ENCODE measurements at places on chromosomes 16 and 17.
A peak's percentile ranks its signal among the peaks of the same experiment; 100 is the strongest.

- no peak for DNase-seq
These were observed 5.8 kb downstream of the SCGB1C2 start for GRCh38 chr17:142876-143784.

GRCh38 chr17:58402679-58403078, 14.7 kb downstream of the RNF43 start:
- peak; percentile 46 for DNase-seq

- no peak for DNase-seq
These were observed 110.2 kb downstream of the CCDC182 start for GRCh38 chr17:57634713-57635465.

- DNase-seq = no peak
These were observed 441.0 kb upstream of the SALL1 start for GRCh38 chr16:51592001-51592501.

GRCh38 chr16:22239131-22239805, 33.2 kb downstream of the EEF2K start:
- no peak for DNase-seq

- peak; percentile 81 for DNase-seq
These were observed 30.3 kb upstream of the LRRC37A start for GRCh38 chr17:46264456-46265198.

- no peak for DNase-seq
These were observed 23.6 kb downstream of the ADAM11 start for GRCh38 chr17:44782326-44782850.

DNA sequence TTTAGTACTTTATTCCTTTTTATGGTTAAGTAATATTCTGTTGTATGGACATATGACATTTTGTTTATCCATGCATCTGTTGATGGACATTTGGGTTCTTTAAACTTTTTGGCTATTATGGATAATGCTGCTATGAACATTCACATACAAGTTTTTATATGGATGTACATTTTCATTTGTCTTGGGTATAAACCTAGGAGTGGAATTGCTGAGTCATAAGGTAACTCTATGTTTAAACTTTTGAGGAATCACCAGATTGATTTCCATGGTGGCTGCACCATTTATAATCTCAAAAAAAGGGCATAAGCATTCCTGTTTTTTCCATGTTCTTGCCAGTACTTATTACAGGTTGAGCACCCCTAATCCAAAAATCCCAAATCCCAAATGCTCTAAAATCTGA, 90.3 kb upstream of the CRHR1 start:
- DNase-seq = no peak

DNA sequence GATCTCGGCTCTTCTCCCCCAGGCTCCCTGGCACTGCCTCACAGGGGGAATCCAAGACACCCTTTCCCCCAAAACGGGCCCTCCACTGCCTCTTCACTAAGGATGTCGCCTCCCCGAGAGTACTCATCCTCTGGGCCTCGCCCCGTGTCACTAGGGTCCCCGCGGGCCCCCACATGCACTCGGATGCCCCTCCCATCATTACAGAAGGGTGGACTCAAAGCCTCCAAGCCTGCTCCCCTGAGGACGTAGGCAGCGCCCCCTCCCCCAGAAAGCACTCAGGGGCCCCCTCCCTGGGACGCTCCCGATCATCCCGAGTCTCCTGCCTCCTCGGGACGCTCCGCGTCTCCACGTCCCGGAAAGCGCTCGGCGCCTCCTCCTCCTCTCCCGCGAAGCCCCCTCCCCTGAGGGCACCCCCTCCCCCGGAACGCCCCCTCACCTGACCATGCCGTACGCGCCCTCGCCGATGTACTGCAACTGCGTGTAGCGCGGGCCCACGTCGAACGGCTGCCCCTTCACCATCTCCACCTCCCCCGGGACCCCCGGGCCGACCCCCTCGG, 338 bp downstream of the MAPK3 start:
- no peak for DNase-seq

- no peak for DNase-seq
These were observed 26.2 kb downstream of the TRIM16 start for GRCh38 chr17:15657868-15658267.

- DNase-seq = no peak
These were observed 2.2 kb downstream of the LASP1 start for GRCh38 chr17:38872027-38872511.

DNA sequence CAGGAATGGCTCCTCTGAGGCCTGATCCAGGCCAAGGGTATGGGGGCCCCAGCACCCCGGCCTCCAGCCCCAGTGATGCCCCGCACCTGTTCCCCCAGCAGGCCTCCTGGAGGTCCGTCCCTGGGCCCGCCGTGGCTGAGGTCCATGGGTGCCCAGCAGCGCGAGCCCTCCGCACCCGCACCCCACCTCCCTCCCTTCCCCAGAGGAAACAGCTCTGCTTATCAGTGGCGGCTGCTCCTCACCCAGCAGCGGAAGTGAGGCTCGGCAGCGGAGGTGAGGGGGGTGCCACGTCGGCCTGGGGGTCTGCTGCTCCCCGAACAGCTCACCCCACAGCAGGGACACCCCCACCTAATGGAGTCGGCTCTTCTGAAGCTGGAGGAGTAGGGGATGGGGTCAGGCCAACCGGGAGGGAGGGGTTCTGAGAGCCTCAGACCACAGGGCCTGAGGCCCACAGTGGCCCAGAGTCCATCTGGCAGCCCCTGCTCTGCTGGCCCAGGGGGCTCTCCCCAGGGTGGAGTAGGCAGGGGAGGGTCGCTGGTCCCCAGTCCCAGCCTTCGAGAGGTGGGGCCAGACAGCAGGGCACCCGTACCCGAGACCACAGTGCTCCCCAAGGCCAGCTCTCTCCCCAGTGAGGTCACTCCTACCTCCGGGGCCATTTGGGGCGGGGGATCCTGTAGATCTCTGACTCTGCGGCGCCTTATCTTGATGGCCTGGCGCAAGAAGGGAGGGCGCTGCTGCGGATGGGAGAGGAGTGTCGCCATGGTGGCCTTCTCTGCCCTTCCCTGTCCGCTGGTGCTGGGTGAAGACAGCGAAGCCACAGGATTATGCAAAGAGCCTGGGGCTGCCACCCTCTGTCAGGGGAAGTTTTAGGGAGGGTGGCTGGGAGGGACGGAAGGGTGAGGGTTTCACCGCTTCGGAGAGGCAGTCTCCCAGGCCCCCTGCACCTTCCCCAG, at the start of gene UNC13D:
Gene UNC13D (minus strand): TSS at position 828 of the 953 bp plus-strand sequence. CDS start 67 bp downstream, at position 761.
- DNase-seq = no peak

DNA sequence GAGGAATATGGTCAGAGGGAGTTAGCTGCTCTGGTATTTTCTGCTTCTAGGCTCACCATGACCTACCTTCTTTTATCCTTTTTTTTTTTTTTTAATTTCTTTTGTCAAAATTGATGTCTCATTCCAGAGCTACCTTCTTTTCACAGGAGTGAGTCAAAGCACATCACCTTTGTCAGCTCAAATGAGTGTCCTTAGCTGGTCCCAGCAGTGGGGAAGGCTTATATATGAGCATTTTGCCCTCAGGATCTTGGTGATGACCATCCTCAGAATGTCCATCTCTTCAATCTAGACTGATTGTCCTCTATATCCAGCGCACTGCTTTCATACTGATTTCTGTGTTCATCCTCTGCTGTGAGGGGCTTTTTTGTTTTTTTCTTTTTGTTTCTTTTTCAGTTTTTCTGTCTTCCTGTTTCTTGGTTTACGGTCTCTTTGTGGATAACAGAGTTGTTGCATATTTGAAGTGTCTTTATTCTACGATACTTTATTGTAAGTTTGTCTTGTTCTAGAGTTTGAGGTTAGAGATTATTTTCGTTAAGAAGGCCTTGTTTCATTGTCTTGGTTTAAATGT, 24.9 kb downstream of the CBFB start:
- no peak for DNase-seq

DNA sequence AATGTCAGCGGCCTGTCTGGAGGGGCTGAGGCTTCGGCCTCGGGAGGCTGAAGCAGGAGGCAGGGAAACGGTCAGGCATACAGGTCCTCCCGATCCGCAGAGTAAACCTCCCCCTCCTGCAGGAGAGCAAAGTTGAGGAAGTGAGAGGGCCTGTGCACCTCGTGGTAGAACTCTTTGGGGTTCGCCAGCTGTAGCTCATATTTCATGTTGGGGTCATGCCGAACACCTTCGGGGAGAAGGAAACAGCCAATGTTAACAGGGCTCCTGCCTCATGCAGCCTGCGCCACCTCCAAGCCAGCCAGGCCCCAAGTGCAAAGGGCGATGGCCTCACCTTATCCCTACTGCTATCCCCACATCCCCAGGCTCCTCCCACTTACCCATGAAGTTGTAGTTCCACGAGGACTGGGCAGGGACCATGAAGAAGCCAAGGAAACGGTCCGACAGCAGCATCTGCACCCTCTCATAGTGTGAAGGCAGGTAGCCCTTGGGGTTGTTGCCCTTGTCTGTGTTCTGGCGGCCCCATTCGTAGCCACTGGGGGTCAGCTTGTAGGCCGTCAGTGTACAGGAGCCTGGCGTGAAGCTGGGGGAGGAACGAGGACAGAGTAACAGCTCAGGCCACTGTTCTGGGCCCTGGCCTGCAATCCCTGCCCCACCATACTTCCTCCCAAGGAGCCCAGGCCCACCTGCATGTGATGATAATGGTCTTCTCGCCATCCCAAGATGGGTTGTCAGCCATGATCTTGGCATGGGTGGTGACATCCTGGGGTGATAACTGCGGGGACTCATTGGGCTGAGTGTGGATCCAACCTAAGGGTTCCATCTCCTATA, 1.3 kb upstream of the RILP start:
- DNase-seq = no peak

DNA sequence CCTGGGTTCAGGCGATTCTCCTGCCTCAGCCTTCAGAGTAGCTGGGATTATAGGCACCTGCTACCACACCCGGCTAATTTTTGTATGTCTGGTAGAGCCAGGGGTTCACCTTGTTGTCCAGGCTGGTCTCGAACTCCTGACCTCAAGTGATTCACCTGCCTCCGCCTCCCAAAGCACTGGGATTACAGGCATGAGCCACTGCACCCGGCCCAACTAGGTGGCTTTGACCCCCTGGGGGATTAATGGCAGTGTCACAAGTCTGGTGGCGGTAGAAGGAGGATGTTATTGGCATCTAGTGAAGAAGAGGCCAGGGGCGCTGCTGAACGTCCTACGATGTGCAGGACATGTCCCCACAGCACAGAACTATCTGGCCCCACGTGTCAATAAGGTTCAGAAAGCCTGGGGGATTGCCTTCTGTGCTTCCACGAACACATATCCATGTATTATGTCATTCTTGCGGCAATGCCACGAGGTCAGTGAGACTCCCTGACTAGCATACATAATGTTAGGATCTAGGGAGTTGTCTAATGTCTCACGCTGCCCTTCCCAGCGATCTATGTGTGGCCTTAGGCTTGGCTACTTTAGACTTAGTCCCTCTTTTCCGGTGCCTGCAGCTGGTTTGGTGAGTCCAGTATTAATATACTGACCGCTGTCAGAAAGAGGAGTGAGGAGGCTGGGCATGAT, 75.8 kb downstream of the ABCC6 start:
- no peak for DNase-seq

DNA sequence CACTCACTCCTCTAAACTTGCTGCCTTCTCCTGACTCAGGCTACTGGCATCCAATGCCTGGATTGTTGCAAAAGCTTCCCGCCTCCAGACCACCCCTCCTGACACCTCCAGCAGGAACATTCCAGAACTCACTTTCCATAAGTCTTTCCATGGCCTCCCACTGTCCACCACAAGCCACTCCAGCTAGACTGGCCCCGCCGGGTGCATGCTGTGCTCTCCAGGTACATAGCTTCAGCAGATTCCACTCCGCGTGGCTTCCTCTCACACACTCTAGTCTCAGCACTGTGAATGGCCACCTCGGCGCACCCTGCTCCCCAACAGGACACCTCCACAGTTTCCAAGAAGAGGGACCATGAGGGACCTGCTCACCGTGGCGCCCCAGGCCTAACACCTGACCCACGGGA, 25.9 kb upstream of the FAAP100 start:
- no peak for DNase-seq

GRCh38 chr16:49478107-49478506, 104.5 kb downstream of the C16orf78 start:
- DNase-seq = no peak

DNA sequence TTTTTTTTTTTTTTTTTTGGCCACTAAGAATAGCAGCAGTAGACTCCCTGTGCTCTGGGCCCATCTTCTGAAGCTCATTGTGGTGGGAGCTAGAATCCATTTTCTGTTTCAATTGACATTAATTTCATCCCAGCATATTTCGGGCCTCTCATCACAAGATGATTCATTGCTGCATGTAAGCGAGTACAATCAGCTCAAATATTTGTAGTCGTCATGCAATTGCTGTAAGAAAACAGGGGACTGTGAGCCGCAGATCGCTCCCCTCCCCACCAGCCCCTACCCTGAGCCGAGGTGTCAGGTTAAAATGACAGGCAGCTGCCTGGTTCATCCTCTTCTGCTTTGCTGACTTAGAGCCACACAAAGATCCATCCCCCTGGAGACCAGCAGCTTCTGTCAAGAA, 358.8 kb upstream of the CDH5 start:
- peak; percentile 91 for DNase-seq

DNA sequence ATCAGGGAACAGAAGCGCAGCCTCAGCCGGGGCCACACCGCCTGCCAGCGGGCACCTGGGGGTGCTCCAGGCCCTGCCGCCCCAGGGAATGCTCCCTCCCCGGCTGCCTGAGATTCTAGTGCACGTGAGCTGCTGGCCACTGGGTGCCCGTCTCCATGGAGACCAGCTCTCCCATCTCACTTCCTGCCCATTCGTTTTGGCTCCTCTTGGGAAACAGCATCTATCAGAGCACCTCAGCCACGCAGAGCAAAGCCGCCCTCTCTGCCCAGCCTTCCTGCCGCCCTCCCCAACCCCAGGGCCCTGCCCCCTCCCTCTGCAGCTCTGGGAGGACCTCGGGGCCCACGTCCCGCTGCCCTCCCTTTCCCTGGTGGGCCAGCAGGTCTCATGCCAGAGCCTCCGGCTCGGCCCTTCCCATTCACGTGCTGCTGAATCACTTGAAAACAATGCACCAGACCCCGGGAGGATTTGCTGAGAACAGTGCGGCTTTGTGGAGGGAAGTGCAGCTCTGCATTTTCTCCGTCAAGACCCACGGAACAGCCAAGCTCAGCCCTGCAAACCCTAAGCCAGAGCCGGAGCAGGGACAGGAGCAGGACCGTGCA, 19.4 kb downstream of the CEP295NL start:
- DNase-seq = peak; percentile 89

- DNase-seq = peak; percentile 43
These were observed 346.9 kb downstream of the FOXL1 start for GRCh38 chr16:86925067-86925791.

GRCh38 chr17:16287563-16288027, 65.7 kb downstream of the CENPV start:
- peak; percentile 79 for DNase-seq

GRCh38 chr17:3730881-3731429, 7.3 kb downstream of the HASPIN start:
- DNase-seq = peak; percentile 31

GRCh38 chr17:72407931-72408330, 287.1 kb downstream of the SOX9 start:
- DNase-seq = no peak
